Cardiac septum (tissue), 1 donor: ENCODE measurements at places on chromosomes 13 and 19.

DNA sequence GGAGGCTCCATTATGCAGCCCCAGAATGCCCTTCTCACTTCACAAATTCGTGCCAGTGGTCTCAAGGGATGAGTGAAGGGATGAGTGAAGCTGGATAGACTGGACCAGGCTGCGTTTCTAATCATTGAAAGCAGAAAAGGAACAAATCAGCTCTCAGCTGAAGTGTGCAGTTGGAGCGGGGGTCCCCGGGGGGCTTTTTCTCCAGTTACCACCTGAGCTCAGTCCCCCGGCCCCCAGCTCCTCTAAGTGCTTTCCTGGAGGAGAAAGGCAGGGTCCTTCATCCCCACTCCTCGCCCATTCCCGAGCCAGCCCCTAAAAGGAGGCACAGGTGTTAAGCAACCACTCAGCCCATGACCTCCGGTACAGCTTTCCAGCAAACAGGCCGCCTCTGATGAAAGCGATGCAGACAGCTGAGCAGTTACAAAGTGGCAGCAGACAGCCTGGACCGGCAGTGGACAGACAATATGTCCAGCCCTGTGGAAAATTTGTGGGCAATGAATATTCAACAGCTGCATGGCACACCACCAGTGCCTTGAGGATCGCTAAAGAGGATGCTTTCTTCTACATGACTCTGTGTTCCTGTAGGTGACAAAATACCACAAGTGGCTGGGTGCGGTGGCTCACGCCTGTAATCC is 110.7 kb upstream of the UBL3 start:
- no peak for DNase-seq

DNA sequence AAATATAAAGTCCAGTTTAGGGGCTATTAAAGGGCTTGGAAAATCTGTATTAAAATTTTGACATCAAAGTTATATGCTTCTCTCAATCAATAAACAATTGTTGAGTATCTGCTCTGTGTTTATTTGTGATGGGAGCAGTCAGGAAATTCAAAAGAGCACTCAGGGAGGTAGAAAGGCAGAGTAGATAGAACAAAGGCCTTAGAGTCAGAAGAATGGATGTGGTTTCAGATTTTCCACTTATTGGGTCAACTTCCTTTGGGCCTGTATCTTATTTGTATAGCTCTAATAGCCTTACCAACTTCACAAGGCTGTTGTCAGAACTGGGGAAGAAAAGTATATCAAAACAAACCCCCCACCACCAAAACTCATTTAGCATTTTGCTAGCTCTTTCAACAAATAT is 302.6 kb downstream of the SPRY2 start:
- DNase-seq: no peak

GRCh38 chr19:28394725-28395124 is 818.2 kb downstream of the UQCRFS1 start:
- no peak for DNase-seq

DNA sequence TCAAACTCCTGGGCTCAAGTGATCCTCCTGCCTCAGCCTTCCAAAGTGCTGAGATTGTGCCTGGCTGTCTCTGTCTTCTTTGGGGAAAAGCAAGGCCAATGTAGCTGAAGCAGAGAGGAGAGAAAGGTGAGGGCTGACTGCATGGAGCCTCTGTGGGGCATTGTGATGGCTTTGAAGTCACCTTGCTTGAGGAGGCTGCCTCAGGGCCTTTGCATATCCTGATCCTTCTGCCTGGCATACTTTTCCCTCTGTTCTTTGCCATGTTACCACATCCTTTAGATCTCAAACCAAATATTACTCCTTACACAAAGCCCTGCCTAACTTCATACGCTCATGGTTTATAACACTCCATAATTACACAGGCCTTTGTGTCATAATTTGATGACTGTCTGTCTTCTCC is 9.4 kb upstream of the PPP5C start:
- no peak for DNase-seq

GRCh38 chr13:36998624-36999041 is 507 bp downstream of the ALG5 start:
- DNase-seq: no peak
